ENCODE measurements at places on chromosomes 4 and X.
A peak's percentile ranks its signal among the peaks of the same experiment; 100 is the strongest.

- no peak for DNase-seq
Measured at GRCh38 chr4:174111422-174111821, 172.0 kb downstream of the FBXO8 start.

GRCh38 chr4:186248643-186249042, 17.3 kb upstream of the F11 start:
- DNase-seq: no peak

GRCh38 chr4:109016200-109016599, 253.3 kb upstream of the ETNPPL start:
- DNase-seq: no peak

DNA sequence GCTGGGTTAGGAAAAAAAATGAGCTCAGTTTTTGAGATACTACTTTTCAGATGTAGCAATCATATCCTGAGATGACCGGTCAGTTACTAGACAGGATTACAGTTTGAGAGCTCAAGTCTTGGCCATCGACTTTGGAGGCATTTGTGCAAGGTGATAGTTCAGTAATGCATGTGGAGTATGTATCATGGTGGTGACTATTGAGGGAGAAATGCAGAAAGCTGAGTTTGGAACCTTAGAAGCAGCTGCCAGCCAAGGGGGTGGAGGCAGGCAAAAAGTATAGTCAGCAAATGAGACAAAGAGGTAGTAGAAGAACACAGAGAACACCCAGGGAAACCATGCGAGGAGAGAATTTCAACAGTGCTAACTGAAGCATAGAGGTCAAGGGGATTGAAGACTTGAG, 48.7 kb upstream of the SLC4A4 start:
- DNase-seq: no peak

DNA sequence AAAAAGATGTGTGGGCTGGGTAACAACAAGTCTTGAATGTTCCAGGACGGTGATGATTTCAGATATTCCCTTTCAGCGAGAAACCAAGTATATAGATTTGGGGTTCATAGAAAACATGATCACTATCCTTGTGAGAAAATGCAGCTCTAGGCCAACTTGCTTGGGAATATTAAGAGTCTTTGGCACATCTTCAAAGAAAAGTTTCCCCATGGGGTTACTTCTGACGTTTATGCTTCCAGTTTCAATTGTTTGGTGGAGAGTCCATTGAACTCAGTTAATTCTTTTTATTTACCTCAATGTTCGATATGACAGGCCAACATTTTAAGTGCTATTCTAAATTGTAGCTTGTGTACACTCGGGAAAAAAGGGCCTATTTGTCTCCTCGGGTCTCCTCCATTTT, 126.7 kb downstream of the NHS start:
- no peak for DNase-seq

- DNase-seq: no peak
Measured at GRCh38 chrX:75390470-75390869, 116.6 kb downstream of the UPRT start.

DNA sequence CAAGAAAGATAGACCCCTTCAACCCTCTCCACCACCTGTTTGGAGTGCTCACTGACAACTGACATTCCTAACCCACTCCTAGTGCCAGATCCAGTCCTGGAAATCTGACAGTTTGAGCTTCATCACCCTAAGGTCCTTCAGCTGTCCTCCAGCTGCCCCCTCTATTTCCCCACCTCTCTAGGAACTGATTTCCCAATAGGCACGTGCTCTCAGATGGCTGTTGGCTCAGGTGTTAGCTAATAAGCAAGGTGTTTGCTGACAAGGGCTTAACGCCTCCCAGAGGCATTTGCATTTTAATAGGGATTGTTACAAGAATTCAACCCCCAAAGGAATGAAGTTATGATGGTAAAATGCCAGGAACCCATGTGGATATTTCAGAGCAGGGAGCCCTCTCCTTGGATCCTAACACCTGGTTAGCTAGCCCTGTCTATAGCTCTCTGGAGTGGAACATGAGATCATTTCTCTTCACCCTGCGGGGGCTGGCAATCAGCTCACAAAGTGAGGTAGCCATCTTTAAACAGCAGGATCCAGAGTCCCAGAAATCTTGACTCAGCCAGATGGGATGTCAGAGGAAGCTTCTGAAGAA, 348.5 kb upstream of the SFRP2 start:
- DNase-seq: no peak

- no peak for DNase-seq
Measured at GRCh38 chr4:79917246-79917645, 155.8 kb downstream of the ANTXR2 start.

DNA sequence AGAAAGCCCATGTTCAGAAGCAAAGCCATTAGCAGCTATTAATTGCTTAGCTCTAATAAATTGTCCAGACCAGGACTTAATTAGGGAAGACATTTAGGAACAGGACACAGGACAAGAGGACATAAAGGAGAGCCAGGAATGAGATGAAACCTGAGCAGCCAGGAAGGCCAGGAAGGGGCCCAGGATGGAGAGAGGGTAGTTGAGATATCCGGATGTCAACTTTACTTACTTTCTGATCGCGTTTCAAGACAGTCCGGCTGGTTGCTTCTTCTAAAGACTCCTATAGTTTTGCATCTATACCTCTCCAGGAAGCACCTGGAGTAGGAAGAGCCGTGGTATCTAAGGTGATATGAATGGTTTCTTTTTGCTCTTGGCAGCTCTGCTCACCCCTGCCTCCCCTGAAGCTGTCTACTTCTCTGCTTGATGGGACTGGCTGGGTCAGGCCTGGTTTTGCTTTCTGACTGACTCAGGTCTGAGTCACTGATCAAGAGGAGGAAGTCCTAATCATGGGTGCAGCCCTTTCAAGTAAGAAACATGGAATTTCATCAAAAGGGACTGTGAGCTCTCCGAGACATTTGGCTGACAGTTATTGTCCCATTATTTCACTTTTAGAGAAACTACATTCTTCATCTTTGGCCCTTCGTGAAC, 733.3 kb downstream of the RPA4 start:
- no peak for DNase-seq

- DNase-seq: no peak
Measured at GRCh38 chrX:25025615-25026014, 9.8 kb upstream of the ARX start.

DNA sequence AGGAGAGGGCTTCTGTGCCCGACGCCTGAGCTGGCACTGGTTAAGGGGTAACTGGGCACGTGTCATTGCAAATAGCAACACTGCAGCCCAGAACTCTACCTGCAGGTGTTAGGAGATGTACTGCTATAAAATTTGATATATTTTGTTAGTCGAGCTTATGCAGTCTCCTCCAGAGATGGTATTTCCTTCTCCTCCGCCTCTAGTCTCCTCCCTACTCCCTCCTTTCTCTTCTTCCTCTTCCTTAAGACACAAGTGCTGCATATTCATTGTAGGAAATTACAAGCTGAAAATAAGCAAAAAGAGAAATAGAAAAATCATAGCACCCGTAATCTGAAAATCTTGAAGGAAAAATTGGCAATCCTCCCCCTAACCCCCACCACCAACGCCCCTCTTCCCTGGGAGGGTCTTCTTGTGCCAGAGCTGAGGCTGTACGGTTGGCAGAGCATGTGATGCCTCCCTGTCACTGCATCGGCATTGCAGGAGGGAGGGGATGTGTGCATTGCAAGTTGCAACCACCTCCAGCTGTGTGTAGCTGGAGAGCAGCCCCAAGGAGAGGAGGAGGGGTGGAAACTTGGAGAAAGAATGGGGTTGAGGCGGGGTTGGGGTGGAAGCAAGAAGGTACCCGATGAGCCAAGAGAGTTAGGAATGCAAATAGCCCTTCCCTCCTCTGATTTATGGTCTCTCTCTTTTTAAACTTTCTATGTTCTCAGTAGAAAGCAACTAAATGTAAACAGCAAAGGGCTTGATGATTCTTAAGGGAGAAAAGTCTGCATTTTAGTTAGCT, 48.3 kb upstream of the MND1 start:
- DNase-seq: no peak

DNA sequence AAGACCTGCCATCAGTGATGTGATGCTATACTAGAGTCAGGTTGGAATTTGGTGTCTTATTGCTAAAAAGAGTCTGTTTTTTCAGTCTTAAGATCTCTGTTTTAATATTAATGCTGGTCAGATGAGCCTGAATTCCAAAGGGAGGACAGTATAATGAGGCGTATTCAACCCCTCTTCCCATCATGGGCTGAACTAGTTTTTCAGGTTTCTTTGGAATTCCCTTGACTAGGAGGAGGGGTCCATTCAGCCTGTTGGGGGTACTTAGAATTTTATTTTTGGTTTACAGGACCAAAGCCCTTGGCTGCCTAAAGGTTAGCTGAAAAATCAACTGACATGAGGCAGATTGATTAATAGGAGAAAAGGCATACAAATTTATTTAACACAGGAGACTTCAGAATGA, 24.1 kb upstream of the PI4K2B start:
- DNase-seq: no peak

DNA sequence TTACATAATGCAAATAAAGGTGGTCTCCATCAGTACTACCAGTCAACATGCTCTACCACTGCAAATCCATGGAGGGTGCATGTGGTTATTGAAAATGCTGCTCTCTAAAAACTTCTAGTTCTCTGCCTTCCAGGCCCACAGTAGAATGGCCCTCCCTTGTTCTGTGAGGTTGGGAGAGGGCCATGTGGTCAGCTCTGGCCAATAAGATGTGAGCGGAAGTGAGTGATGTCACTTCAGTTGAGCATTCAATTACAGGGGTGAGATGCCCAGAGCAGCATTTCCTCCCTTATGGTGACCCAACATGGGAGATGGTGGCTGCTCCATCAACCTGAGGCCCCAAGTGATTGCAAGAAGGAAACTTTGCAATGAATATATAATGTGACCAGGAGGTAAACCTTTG, 148.8 kb downstream of the CPEB2 start:
- no peak for DNase-seq

DNA sequence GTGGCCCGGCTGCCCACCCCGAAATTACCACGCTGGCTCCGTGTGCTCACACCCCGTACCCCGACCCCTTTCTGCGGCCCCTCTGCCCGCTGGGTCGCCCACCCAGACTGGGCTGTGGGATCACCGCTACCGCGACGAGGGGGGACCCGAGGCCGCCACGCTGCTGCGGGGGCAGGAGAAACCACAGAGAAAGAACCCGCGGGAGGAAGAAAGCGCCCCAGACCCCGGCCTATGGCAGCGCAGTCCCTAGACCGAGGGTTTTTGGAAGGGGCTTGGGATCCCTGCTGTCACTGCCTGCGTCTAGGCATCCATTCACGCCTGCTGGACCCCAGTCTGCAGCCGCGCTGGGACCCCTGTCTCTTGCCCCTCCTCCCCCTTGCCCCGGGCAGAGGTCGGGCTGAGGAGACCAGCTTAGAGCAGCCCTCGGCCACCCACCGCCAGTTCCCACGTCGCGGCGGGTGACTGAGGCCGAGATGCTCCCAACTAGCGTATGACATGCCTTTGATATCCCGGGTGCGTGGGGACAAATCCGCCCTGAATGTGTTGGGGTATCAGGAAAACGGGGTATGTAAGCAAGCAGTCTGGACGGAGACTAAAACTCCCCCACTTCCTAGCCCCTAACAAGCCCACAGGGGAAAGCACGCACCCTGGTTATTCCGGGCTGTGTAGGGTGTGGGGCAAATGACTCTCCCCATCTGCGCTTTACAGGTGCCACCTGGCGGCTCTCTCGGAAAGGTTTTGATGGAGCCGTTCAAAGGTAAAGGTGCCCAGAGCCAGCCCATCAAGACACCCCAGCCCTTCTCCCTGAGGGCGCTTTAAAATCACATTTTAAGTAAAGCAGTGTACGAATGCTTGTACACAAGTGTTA, 862 bp upstream of the INPP4B start:
- peak; percentile 34 for DNase-seq

- no peak for DNase-seq
Measured at GRCh38 chr4:1473718-1474117, 67.5 kb upstream of the NKX1-1 start.

DNA sequence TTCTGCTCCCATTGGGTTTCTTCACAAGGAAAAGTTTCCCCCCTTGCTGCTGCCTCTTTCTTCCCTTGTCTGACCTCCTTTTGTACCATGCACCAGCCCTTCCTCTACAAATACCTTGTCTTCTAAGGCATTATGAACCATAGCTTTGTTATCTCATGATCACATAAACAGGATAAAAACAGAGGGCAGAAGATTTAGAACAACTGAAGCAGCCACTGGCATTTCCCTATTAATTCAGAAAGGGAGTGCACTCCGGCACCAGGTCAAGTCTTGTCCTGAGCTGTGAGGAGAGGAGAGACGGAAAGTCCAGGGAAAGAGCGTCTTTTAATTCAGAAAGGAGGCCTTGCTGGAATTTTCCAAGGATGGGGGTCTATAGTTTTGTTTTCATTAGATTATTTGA, 281.7 kb downstream of the RCHY1 start:
- DNase-seq: no peak

DNA sequence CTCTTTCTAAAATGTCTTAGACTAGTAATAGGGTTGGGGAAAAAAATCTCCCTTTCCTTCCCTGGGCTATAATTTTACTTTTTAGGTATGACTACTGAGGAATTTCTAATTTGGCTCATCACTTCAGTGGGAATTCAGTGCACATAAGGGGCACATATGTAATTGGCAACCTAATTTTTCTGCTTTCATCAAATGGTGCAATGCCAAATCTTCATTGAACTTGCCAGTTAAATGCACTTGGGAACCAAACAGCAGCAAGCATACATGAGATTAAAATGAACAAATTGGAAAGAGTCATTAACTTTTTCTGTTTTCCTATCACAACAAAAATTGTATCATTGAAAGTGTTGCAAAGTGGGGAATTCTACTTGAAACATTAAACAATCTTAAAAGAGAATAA, 2.9 kb upstream of the CCSER1 start:
- no peak for DNase-seq

DNA sequence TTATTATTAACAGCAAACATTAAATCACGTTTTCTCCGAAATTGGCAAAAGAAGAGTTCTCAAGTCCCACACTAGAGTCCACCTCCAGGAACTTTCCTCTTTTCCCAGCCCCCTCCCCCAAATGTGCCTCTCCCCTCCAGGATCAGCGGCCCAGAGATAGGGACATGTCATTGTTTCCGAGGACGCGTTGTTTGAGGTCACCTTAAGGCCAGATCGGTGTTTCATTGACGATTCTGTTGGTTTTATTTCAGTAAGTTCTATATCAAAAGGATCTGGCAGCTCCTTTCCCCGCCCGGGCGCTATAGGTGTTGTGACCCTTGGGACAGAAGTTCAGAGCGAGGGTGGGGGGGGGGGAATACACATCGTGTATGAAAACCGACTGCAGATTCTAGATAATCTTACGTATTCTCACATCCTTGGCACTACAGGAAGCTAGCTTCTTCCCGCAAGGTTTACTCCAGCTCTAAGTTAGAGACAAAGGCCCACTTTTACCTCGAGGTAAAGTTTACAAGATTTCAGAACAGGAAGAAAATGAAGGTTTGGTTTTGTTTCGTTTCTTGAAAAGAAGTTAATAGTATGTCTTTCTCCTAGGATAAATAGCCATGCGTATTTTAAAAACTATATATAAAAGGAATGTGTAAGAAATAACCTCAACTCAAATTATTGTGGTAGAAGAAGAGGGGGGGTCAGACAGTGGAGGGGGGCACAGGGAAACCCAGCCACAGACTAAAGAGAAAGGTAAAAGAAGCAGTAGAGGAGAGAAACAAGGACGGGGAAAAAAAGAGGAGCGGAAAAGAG, 739 bp upstream of the MSX1 start:
- DNase-seq: no peak

- no peak for DNase-seq
Measured at GRCh38 chr4:94536649-94537469, 85.1 kb downstream of the PDLIM5 start.

Measured in amygdala (tissue), 56 donors.